T-helper 17 cell (primary cell): ENCODE measurements at places on chromosomes 12 and 14. TPM values are rescaled to one million over a fixed set of nuclear protein-coding genes. Genes with fewer than 3 reads are reported as not detected.

- H3K4me1 ChIP-seq: peaks cover 14% of the 10 kb centered on the region
- H3K36me3 ChIP-seq: no peaks in the 10 kb centered on the region
- no peak for DNase-seq
- H3K27me3 ChIP-seq: peaks cover 6% of the 10 kb centered on the region
Observed at GRCh38 chr14:92510972-92511371, 2.6 kb upstream of the RIN3 start.

DNA sequence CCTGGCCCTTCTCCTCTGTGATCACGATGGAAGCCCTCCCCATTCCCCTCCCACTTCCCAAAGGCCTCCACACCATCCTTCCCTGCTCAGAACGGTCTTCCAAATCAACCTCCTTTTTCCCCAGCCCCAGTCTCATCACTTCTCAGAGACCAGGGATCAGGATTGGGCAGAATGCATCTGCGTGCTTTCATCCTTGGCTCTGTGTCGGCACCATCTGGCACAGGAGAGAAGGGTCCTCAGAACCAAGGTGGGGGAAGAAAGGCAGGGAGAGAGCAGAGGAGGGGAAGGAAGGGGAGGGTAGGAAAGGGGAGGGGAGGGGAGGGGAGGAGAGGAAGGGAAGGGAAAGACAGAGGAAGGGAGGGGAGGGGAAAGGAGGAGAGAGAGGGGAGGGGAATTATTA, 52.4 kb upstream of the FICD start:
- DNase-seq: no peak
- no peaks in the 10 kb centered on the region for H3K4me1 ChIP-seq
- H3K36me3 ChIP-seq: no peaks in the 10 kb centered on the region

DNA sequence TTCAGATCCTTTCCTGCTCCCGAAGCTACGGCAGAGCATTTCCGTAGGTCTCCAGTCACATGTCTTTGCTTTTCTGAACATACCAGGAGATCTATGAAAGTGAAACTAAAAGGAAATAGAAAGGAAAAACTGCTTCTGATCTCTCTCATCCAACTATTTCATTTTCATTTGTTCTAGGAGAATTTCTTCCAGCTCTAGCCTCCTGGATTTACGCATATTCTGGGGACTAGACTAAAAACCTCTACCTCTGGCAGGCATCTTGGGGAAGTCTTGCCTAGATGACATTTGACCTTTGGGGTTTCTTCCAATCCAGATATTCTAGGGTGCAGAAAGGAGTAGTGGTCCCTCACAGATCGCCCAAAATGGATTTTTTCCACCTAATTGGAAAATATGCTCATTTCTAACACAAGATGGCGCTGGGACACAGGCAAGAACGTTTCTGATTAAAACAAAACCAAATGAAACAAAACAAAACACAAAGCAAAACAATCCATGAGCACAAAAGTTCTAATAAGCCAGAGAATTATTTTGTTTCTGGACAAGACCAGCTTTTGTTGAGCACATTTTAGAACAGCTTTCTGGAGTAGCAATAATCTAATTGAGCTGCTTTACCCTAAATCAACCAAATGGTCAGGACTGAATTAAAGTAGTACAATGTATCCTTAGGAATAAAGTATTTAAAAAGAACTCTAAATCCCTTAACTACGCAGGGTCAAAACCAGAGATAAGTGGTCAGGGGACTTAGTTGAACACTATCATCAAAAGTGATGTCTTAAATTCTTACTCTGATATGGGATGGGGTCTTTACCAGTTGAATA, 12.3 kb upstream of the PARP11 start:
- H3K27ac ChIP-seq: peak overlapping the region; percentile 37
- peaks cover 11% of the 10 kb centered on the region for H3K27me3 ChIP-seq
- H3K4me3 ChIP-seq: no peak overlapping the region
- DNase-seq: no peak
- H3K4me1 ChIP-seq: peaks cover 21% of the 10 kb centered on the region

DNA sequence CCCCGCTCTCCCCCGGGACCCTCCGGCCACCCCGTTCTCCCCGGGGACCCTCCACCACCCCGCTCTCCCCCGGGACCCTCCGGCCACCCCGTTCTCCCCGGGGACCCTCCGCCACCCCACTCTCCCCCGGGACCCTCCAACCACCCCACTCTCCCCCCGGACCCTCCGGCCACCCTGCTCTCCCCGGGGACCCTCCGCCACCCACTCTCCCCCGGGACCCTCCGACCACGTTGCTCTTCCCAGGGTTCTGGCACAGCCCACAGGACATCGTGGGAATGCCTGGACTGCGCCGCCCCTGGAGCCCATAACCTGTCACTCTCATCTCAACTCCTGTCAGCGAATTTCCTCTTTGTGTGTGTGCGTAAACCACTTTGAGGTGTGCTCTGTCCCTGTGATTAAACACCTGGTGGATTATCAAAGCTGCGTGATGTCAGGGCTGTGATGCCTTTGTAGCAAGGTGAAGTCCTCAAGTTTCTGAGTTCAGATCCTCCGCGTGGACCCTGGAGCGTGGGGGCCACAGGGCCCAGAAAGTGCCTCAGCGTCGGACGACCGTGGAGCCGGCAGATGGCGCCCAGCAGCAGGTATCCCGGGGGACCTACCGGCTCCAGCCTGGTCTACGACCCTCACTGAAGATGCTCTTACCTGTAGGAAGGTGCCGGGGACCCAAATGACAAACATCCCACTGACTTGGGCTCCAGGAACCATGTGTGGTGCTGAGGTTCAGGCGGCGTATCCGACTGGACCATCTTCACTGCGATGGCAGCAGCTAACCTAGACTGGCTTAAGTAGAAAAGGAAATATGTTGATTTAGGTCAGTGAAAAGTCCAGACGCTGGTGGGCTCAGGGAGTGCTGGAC, 63.2 kb upstream of the GALNT9 start:
- DNase-seq: no peak
- no peak overlapping the region for H3K27ac ChIP-seq
- H3K36me3 ChIP-seq: no peaks in the 10 kb centered on the region
- peaks cover 24% of the 10 kb centered on the region for H3K27me3 ChIP-seq

DNA sequence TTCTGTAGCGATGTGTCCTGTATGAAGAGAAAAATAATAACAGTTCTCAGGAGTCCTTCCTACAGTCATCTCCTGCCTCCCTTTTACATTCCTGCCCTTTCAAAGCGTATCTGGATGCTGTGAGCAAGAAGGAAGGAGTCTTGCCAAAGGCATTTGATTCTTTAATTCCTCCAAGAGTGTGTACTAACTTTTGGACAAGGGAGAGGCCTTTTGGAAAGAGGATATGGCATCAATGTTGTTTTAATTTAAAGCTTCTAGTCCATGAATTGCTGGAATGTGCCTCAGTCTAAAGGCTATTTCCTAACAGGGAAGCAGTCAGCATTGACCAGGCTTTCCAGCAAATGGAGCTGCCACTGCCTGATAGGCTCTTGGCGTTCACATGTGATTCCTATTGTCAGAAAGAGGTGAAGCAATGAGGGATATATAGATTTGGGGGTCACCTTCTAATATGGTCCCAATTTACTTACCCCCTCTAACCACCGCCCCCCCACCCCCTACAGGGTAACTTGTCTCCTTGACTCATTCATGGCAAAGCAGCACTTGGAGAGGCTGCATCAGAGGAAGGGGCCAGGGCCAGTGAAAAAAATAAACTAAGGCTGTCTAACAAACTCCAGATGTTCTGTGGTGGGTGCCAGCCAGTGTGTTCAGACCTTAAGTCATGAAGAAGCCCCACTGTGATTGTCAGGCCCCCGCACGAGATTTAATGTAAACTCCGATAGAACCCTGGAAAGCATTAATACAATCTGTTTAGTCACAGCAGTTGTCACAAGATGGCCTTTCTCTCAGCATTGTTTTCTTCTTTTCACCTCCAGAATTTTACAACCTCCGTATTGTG, 220.3 kb downstream of the FBXL14 start:
- H3K27ac ChIP-seq: no peak overlapping the region
- no peaks in the 10 kb centered on the region for H3K4me1 ChIP-seq
- no peak for DNase-seq
- H3K36me3 ChIP-seq: peaks cover 9% of the 10 kb centered on the region

- no peaks in the 10 kb centered on the region for H3K27me3 ChIP-seq
- H3K4me3 ChIP-seq: no peak overlapping the region
- DNase-seq: no peak
- H3K36me3 ChIP-seq: no peaks in the 10 kb centered on the region
- no peak overlapping the region for H3K27ac ChIP-seq
Observed at GRCh38 chr12:71060426-71060825, 97.4 kb downstream of the TSPAN8 start.

DNA sequence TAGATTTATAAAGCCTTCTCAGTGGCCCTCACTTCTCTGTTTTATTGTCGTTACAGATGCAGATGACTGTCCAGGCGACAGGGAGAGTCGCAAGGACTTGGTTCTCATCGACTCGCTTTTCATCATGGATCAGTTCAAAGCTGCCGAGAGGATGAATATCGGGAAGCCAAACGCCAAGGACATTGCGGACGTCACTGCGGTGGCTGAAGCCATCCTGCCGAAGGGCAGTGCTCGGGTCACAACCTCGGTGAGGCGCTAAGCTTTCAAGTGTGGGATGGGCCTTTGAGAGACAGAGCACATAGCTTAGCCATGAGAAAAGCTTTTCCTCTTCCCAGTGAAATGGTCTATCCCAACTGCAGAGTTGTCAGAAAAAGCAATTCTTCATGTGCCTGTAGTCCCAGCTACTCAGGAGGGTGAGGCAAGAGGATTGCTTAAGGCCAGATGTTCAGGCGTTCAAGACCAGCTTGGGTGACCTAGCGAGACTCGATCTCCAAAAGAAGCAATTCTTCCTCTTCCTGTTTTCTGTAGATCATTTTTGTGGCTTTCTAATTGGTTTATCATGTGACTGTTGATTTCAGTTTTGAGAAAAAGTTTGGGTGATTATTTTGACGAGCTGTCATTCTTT, 56.4 kb downstream of the EP400 start:
- H3K27me3 ChIP-seq: no peaks in the 10 kb centered on the region
- H3K27ac ChIP-seq: peak overlapping the region; percentile 51
- H3K36me3 ChIP-seq: peaks cover 13% of the 10 kb centered on the region
- no peak overlapping the region for H3K4me3 ChIP-seq
- peaks cover 6% of the 10 kb centered on the region for H3K4me1 ChIP-seq
- DNase-seq: no peak

DNA sequence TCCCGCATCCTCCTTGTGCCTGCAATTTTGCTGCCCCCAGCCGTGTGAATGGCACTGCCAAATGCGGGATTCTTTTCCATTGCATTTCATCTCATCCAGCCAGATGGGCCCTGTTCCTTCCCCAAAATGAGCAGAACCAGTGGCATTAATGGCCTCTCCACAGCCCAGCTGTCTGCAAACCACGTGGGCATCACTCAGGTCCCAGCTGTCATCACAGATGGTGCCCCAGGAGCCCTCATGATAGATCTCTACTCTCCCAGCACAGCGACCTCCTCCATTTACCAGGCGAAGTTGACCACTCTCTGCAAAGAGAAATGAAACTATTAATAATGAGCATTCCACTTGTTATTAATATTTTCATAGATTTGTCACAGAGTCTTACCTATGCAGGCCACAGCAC, 17.1 kb downstream of the CD163 start:
- H3K27ac ChIP-seq: no peak overlapping the region
- H3K4me3 ChIP-seq: no peak overlapping the region

DNA sequence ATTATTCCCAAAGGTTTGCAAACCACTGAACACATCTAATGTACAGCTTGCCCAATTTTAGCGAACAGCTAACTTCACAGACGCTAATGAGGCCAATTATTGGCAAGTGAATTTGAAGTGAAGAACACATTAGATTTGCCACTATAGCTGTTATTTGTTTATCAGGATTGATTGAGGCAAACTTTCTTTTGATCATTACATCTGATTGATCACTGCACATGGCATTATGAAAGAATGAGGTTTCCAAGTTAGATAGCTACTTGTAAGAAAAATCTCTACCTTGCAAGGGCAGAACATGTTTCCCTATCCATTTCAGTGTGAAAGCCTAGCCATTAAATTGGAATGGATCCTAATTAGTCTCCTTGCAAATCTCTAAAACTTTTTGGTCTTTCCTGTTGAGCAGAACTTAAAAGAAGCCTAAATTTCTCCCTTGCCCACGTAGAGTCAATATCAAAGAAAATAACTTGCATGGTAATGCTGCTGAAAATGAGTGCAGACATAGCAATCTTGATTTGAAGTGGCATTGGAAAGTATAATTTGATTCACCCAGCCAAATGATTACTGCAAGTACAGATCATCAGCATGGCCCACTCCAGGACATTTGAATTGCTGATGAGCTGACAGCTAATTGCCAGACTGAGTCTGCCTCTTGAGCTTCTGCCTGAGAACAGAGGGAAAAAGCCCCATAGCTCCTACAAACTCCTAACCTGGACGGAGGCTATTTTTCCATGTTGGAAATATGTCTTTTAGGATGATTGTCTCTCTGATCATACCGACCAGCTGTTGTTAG, 98.6 kb downstream of the TPH2 start:
- peaks cover 18% of the 10 kb centered on the region for H3K27me3 ChIP-seq
- no peak for DNase-seq
- H3K4me1 ChIP-seq: no peaks in the 10 kb centered on the region
- H3K27ac ChIP-seq: no peak overlapping the region
- H3K4me3 ChIP-seq: no peak overlapping the region

DNA sequence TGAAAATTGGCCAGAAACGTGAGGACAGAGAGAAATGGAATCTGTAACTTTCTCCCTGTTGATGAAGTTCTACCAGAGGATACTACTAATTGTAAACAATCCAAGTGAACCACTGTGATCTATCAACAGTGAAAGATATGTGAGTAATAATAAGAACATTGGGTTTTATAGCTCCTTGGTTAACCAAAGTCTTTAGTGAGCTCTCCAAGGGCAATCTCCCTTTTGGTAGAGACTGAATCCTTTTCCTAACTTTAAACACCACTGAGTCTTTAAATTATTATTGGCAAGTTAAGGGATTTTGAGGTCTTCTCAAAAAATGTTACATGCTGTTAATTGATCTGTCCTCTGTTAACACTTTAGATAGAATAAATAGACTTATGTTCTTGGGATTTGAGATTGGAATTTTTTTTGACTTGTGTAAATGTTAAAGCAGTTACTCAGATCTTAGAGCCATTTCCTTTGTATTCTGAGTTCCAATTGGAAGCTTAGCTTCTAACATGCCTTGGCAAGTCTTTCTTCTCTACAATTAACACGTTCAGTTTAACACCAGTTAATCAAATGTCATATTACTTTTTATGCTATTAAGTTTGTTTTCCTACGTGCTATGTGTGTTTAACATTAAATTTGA, 338.2 kb upstream of the DDHD1 start:
- no peaks in the 10 kb centered on the region for H3K4me1 ChIP-seq
- H3K27me3 ChIP-seq: no peaks in the 10 kb centered on the region
- peaks cover under 1% of the 10 kb centered on the region for H3K36me3 ChIP-seq
- H3K27ac ChIP-seq: no peak overlapping the region

GRCh38 chr12:62817556-62818271, 117.2 kb downstream of the PPM1H start:
- peaks cover 2% of the 10 kb centered on the region for H3K36me3 ChIP-seq
- H3K4me1 ChIP-seq: peaks cover 9% of the 10 kb centered on the region
- peaks cover 34% of the 10 kb centered on the region for H3K27me3 ChIP-seq
- no peak overlapping the region for H3K4me3 ChIP-seq
- DNase-seq: no peak
- no peak overlapping the region for H3K27ac ChIP-seq

The PLA2G1B gene
- not detected for total RNA-seq

The RDH11 gene
- 23.4 TPM for total RNA-seq

The OR6J1 gene
- total RNA-seq: not detected

The SSPN gene
- total RNA-seq: not detected

The TMEM63C gene
- 0.65 TPM for total RNA-seq

The MYO1A gene
- not detected for total RNA-seq

The WDR89 gene
- total RNA-seq: 13.5 TPM

The RNASE1 gene
- total RNA-seq: not detected

The MSRB3 gene
- 5.9 TPM for total RNA-seq

The CCDC177 gene
- total RNA-seq: not detected

The TAS2R9 gene
- total RNA-seq: 0.27 TPM

The CLEC1A gene
- not detected for total RNA-seq
